ENCODE measurements at places on chromosomes 4 and X.

DNA sequence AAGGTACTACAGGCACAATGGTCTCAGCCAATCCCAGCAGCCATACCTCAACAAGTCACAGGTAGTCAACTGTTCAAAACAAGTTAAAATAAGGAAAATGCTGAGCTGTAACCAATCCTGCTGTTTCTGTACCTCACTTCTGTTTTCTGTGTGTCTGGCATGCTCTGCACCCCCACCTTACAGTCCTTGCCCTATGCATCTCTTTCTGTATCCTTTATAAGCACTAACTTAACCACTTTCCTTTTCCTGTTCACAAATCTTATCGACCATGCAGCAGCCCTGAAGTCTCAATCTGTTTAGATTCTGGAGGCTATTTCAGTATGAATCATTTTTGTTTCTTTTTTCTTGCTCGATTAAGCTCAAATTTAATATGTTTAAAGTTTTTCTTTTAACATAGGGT, 12.5 kb upstream of the FAM13A start:
- no peak for DNase-seq

DNA sequence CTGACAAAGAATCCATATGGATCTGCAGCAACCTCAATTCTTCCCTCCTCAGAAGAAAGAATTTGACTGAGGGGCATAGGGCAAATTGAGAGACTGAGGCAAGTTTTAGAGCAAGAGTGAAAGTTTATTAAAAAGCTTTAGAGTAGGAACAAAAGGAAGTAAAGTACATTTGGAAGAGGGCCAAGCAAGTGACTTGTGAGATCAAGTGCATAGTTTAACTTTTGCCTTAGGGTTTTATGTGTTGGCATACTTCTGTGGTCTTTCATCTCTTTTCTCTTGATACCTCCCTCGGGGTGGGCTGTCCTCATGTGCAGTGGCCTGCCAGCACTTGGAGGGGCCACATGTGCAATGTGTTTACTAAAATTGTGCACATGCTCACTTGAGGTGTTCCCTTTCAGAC, 98.0 kb upstream of the MAGEB16 start:
- no peak for DNase-seq

DNA sequence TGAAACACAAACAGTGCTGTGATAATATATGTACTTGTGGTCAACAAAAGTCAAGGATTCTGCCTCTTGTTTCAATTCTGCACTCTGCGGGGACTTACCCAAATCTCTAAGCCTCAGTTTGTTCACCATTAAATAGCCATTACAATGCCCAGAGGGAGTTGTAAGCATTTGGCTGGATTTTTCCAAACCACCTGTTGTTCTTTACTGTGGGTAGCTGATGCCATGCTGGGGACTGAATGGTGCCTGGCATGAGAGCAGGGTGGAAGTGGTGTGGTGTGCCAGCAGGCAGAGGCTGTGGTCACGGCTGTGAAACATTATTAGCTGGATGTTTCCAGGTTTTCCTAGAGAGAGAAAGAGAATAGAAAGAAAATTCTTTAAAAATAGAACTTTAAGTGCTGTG, 60.7 kb upstream of the PAK3 start:
- DNase-seq = no peak

- DNase-seq = no peak
Observed at GRCh38 chr4:152983774-152984411, 47.8 kb downstream of the FHDC1 start.
